ENCODE measurements at places on chromosomes 7 and 10.

GRCh38 chr10:122861711-122862161, 16.1 kb upstream of the CUZD1 start:
- no peak for DNase-seq

DNA sequence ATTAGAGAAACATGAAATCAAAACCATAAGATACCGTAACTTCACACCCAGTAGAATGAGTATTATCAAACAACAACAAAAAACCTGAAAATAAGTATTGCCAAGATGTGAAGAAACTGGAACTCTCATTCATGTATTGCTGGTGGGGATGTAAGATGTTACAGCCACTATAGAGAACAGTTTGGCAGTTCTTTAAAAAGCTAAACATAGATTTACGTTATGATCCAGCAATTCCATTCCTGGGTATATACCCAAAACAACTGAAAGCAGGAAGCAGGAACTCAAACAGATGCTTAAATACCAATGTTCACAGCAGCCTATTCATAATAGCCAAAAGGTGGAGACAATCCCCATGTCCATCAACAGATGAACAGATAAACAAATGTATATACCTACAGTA, 72.5 kb downstream of the NT5C2 start:
- DNase-seq: no peak

- no peak for DNase-seq
Measured at GRCh38 chr10:122227754-122228153, 43.3 kb upstream of the BTBD16 start.

- no peak for DNase-seq
Measured at GRCh38 chr7:4845740-4846142, 16.1 kb downstream of the PAPOLB start.

GRCh38 chr10:37576154-37576553, 281.3 kb downstream of the ZNF248 start:
- no peak for DNase-seq

GRCh38 chr7:33062023-33062781, at the start of gene NT5C3A:
Gene NT5C3A (minus strand): TSS chr7:33062776. CDS start chr7:33062705, 71 bp downstream.
- DNase-seq: no peak

DNA sequence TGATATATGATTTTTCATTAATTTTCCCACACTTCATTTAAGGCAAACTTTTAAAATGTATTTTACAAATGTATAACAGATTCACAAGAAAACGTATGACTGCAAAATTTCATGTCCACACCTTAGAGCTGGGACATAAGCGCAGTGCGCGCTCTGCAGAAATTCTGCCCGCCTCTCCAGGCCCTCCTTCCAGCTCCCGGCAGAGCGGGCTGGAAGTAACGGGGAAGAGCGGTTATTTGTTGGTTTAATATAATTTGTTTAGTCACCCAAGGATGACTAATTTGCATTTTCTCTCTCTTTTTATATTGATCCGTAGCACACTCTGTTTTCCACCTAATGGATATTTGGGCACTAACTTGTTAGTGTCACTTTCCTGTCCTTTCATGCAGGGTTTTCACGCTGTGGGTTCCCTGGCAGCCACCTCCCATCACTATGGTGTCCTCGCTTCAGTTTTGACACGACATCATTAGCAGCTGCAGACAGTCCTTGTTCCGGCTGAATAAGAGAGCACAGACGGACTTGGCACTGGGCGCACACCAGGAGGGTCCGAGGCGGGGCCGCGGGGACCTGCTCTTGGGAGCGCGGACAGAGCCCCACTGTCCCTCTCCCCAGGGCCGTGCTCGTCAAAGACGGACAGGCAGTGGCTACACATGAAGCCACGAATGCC, 129.2 kb upstream of the SEC61G start:
- DNase-seq: no peak

DNA sequence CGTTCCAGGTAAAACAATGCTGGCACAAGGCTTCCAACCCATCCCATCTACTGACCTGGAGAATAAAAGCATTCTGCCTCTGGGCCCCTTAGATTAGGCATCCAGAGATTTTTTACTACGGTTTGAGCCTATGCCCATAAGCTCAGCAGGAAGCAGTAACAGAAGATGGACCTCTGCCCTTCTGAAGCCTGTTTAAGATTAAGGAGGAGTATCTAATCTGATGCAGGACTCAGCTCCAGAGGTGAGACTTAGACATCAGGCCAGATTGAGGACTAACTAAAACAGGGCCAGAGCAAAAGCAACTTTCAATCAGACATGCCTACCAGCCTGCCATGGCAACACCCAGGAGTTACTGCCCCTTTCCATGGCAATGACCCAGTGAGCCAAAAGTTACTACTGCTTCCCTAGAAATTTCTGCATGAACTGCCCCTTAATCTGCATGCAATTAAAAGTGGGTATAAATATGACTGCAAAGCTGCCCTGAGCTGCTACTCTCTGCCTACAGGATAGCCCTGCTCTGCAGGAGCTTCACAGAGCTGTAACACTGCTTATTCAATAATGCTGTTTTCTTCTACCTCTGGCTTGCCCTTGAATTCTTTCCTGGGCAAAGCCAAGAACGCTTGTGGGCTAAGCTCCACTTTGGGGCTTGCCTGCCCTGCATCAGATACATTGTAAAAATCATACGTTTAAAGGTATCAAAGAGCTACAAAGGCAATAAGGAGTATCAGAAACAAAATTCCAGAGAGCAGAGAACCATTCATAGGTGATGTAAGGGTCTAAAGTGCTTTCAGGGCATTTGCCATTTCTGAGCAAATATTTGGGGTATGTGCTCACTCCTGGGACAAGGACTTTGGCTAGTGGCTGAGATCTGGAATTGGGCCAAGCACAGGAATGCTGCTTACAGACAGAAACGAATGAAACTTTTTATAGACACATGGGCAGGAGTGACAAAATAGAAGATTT, 25.0 kb upstream of the CNNM1 start:
- no peak for DNase-seq

- DNase-seq: no peak
Measured at GRCh38 chr10:97222326-97222961, 36.7 kb upstream of the SLIT1 start.

DNA sequence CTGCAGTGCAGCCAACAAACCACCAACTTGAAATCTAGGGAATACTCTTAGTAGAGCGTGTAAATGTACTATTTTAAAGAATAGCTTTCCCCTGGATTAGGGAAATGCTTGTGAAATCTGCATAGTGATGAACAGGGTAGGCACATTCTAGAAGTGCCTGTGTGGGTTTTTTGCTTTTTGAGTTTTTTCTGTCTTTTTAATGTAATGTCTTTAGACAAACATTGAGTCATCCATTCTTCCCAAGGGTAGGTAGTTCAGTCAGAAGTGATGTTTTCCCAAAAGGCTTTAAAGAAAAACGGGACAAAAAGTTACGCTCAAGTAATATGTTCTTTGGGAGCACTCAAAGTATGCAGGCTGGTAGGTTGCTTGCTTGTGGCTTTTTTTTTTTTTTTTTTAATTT, 130.0 kb downstream of the AUTS2 start:
- DNase-seq: no peak

DNA sequence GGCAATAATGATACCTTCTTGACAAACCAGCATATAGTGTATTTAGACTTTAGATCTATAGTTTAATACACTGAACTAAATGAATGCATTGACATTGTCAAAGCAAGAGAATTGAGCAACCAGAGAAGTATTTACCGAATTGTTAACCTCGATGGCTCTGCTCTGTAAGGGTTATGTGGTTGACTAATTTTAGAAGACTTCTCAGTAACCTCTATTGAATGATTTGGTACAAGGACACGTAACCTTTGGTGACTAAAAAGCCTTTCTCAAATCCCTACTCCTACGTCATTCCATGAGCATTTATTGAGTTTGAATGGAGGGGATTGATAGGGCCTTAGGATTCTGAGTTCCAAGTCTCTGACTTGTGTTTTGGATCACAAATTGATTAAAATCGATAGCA, 67.6 kb downstream of the MDFIC start:
- DNase-seq: no peak

DNA sequence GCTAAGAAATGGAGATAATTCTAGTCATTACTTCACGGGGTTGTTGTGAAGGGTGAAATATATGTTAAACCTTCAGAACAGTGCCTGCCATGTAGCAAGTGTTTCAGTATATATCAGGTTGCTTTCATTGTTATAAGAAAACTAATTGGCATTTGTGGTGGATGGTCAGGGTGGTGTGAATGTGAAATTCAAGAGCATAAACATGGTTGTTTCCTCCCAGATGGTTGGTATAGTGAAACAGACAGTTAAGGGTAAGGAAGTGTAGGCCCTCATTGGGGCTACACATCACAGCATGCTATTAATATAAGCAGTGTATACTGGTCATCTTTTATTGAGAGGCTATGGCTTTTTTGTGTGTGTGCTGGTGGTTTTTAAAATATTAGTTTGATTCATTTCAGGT, 171.6 kb downstream of the AUTS2 start:
- no peak for DNase-seq

DNA sequence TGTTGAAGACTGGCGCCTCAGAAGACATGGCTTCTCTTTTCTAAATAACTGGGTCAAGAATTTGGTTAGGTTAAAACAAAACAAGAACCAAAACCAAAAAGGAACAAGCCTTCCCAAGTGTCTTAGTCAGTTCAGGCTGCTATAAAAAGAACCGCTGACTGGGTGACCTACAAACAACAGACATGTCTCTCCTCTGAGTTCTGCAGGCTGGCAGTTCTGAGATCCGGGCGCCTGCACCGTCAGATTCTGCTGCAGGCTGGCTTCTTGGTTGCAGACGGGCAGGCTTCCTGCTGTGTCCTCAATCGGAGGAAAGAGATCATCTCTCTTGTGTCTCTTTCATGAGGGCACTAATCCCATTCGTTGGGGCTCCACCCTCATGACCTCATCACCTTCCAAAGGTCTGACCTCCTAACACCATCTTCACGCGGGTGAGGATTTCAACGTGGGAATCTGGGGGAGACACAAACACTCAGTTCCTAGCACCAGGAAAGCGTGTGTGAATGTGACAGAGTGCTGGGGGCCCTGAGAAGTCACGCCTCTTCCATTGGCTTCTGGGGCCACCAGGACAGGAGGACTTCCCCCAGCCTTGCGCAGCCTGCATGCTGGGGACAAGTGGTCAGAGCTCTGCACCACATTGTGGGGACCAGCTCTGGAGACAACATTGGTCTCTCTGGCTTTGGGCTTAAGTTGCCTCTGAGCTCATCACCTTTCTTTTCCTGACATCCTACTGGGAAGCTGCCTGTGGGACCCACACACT, 63.1 kb downstream of the ASB13 start:
- DNase-seq: no peak

GRCh38 chr10:86686972-86687371, 18.7 kb downstream of the LDB3 start:
- no peak for DNase-seq

DNA sequence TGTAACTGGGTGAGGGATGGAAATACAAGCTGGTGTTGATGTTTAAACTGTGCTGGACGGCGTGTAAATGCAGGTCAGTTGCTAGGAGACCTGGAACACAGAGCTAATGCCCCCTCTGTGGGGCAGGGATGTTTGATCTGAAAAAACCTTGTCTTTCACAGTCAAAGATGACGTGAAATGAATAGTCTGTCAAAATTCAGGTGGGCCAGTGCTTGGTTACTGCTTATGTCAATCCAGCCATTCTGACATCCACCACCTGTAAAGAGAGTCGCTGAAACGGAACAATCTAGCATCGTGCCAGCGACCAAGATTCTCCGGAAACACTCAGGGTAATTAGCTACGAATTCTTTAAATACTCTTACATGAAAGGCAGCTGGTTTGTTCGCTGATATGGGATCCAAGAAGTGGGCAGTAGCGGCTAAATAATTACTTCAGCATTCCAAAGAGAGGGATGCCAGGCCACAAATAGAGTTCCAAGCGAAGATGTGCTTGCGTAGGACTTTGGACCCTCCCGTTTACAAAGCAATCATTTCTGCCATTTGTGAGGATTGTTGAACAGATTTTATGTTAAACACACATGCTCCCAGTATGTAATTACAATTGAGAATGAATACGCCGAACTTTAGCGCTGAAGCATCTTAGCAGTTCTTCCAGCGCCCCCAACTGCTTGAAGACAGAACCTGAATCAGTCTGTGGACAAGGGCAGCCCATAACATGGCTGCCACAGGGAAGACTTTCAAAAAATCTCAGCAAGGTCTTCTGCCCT, 7.3 kb upstream of the ASB4 start:
- no peak for DNase-seq

DNA sequence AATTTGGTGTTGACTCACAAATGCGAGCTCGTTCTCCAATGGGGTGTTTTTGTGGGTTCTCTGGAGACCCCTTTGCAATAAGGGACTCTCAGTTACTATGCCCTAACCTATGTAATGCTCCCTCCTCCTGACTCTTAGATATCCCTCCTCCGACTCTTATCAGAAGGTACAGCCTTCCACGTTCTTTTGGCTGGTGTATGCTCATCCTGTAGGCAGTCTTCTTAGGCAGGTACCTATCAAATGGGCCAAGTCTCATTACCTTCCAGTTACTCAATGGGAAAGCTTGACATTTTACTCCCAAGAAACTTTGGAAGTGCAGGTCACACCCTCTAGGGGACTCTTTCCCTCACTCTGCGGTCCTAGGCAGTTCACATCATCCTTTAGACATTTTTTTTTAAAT, 32.6 kb downstream of the SLC26A5 start:
- DNase-seq: no peak

DNA sequence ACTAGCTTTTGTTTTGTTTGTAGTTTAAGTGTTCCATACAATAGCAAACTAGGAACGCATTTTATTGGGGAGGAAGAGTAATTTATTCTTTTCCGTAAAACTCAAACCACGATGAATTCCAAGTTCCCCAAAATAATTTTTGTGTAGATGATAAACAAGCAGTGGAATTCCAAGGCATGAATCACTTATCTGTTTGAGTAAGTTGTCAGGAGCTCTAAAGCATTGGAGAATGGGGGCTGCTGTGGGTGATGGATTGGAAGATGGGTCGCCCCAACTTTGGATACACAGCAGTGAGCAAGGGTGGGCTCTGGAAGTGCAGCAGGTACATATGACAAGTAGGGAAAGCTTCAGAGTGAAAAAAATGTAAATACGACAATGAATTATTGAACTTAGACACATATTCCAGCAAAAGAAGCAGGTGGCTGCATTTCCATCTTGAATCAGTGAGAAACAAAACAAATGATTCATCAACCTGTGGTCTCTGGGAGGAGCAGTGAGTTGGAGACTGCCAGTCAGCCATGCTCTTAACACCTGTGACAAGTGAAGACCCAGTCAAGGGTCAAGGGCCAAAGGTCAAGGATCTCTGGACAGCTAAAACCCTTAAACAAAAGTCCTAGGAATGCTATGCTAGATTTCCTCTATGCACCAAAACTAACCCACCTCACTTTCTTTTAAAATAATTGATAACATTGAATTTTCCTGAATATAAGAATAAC, 34.2 kb upstream of the ADRB1 start:
- no peak for DNase-seq

DNA sequence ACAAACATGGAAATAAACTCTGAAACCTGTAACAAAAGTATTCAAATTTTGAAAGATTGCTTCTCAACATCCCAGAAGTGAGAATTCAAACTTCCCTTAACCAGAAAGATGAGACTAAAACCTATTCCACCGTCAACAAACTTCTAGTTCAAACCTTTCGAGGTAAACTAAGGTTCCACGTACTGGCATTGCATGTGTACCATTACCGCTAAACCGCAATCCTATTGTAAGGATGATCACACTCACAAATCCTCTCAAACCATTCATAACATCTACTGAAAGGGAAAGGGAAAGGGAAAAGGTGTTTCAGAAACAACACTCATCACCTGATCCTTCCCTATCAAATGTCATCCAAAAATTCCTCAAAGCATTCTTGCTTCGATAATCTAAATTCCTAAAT, 3.1 kb downstream of the SMURF1 start:
- DNase-seq: no peak

- no peak for DNase-seq
Measured at GRCh38 chr7:80498481-80499349, 13.1 kb downstream of the GNAT3 start.

Measured in activated B cell treated with CpG ODN at 0.5 μM for 24 hours (primary cell).